ENCODE measurements at places on chromosomes 1 and 21. TPM values are rescaled to one million over a fixed set of nuclear protein-coding genes. Genes with fewer than 3 reads are reported as not detected.

DNA sequence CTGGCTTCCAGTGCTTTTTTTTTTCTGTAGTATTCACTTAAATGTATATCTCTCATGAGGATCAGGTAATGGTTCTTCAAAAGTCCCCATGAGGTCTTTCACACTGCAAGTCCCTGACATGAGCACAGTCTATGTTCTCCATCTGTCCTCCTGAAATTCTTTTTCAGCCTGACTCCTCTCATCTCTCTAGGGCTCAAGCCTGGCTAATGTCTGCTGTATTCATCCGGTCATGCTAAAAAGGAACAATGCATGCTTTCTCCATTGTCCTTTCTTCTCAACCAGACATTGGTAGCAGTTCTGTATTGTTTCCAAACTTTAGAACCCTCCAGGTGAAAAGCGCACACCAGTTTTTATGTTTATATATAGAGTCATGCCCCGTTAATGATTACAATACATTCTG is 368.3 kb upstream of the OLFM3 start:
- ATAC-seq, result no peak

DNA sequence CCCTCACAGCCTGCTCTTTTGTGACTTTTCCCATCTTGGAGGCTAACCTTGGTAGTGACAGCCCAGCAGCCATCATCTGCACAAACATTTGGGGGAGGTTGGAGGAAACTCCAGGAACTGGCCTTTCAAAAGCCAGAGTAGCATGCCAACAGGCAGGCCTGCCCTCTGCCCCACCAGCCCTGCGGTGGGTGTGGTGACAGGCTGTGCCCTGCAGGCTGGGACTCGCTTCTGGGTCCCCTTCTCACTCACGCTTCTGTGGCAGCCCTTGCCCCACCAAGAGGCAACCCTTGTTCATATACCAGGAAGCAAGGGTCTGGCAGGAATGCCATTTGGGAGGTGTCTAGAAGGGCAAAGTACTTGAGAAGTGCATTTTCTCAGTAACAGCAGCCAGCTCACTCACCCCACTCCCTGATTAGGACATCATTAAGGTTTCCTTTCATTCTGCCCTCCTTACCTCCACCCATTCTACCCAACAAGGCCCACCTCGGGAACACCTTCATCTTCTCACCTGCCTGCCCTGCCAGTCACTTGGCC is 20.8 kb upstream of the FAM3B start:
- ATAC-seq, result no peak

DNA sequence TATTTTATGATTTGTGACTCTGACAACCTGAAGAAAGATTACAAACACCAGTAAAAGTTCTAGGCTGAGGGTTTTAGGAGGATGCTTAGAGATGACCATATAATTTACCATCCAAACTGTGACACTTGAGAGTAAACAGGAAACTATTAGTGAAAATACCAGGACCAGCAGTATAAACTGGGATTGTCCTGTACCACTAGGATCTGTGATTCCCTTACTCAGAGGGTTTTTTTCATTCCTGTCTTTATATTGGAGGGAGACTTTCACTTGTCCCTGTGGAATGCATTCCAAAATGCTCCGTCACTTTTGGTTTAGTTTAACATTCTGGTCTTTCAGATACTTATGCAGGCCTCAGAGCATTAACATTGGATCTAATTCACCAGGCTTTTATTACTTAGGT is 482.9 kb downstream of the PTBP2 start:
- ATAC-seq, result no peak

- ATAC-seq, result no peak
Observed at GRCh38 chr1:183262628-183263200, 76.7 kb downstream of the LAMC2 start.

DNA sequence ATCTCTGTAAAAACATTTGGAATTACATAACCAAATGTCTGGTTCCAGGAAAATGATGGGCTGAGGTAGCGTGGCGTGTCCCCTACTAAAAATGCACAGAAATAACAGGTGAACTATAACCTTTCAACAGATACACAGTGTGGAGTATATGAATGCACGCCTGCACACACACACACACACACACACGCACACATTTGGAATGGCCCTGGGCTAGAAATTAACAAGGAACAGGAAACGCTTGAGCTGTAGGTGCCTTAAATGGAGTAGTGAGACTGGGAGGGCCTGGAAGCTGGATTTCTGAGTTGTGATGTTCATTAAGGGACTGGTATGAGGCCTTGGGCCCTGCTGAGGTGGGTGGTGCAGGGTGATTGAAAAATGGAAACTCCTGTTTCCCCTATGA is 246.5 kb upstream of the C1orf174 start:
- ATAC-seq, result no peak

Gene ATAD3C
- total RNA-seq, result 0.76 TPM

Gene ST6GALNAC3
- total RNA-seq, result 0.83 TPM

Gene MYCBP
- 9.9 TPM for total RNA-seq

DNA sequence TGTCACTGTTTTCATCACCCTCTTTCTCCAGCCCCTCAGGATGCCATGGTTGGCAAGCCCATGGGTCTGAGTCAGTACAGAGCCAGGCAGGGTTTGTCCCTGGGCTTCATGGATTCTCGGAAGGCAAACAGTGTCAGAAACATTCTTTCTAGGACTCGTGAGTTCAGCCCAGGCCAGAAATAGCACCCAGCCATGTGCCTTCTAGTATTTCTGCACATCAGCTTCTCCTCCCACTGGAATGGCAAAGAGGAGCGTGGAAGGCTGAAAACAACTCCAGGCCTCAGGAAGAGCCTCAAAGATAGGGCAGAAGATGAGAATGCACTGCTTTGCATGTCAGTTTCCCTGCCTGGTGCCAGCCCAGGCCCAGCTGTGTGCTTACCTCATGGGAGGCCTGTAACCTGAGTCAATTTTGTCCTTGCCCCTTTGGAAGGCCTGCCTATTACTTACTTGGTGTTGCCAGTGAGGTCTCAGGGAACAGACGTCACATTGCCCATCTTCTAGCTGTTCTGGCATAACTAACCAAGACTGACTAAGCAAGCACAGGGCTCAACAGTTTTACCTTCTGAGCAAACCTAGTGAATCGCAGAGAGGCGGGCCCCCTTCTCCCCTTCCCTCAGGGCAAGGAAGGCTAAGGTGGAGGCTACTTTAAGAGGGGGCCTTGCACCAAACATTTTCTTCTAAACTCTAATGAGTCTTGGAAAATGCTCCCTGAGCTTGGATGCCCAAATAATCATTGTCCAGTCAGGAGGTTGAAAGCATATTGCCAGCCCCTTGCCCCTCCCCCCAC is 42.4 kb downstream of the GLUL start:
- peak; percentile 72 for ATAC-seq

GRCh38 chr1:110309767-110310166 is 29.4 kb upstream of the RBM15 start:
- ATAC-seq, result peak; percentile 17

- peak; percentile 81 for ATAC-seq
Observed at GRCh38 chr1:151006327-151007052, at the start of gene MINDY1. TSS of gene MINDY1 (minus strand) at chr1:151006902. CDS start at chr1:151002617, 4,285 bp downstream.

Gene C1orf185
- total RNA-seq, result not detected

GRCh38 chr1:202586018-202586821 is 124.0 kb downstream of the SYT2 start:
- no peak for ATAC-seq

DNA sequence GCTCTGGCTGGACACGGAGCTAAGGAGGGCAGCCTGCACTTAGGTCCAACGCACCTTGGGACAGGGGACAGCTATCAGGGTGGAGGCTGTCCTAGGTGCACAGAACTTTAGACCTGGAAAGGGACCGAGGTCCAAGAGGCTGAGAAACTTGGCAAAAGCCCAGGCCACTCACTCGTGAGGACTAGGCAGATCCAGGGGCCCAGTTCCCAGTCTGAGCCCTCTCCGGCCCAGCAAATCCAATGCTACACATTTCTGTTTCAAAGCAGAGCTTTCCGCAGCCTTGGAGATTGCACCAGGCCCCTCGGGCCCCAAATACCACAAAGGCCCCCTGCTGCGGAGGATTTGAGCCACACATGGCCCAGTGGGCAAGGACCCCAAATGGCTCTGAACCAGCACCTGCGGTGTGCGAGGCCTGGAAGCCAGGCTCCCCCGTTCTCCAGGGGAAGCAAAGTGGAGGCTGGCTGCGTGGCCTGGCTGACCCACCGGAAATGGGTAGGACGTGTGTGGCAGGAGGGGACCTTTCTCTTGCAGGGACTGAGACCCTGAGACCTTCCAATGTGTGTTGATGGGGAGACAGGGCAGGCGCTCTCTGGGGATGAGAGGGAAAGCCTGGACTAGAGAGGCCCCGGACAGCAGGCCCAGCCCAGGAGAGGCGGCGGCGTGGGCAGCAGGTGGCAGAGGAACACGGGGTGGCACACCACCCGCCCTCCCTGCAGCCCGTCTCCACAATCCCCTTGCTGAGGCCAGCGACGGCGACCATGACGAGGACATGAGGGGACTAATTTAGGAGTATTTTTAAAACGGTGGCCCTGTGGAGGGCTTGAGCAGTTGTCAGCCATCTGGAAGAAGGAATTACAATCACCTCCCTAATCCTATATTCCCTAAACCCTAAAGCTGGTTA is 118.7 kb downstream of the CASZ1 start:
- ATAC-seq, result no peak

GRCh38 chr1:92927870-92928269 is 33.4 kb downstream of the DIPK1A start:
- ATAC-seq, result no peak

Gene CD5L
- not detected for total RNA-seq

DNA sequence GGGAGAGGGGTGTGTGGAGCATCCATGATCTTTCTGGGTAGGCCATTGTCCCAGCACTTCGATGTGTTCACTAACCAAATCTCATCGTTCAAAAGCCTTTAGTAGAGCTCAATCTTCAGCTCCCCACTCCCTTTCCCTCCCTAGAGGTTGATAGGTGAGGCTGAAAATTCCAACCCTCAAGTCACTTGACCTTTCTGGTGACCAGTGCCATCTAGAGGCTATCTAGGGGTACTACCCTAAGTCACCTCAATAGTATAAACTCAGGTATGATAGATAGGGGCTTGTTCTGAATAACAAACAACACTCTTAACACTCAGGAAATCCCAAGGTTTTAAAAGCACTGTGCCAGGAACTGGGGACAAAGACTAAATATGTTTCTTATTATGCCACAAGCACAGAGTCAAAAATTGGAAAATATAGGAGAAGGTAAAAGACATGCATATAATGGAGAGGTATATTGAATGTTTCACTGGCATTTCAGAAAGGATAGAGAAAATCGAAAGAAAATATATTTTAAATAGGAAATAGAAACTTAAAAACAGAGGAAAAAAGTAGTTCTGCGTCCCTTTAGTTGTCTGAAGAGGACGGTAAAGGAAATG is 42.9 kb upstream of the CD53 start:
- ATAC-seq, result no peak

DNA sequence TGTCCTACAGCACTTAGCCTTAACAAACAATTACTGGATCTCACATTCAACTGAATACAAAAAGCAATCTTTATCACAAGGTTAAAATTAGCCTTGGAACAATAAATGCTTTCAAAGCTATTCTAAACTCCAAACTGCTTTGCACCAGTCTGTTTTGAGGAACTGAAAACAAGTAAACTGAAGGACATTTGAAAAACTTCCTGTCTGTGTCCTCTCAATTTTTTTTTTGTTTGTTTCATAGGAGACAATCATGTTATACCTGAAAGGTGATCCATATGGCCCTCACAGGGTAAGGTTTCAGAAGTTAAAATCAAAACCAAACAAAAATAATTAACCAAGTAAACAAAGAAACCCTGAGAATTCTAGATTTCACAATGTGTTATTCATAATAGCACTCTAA is 459.1 kb downstream of the DPYD start:
- ATAC-seq, result no peak

DNA sequence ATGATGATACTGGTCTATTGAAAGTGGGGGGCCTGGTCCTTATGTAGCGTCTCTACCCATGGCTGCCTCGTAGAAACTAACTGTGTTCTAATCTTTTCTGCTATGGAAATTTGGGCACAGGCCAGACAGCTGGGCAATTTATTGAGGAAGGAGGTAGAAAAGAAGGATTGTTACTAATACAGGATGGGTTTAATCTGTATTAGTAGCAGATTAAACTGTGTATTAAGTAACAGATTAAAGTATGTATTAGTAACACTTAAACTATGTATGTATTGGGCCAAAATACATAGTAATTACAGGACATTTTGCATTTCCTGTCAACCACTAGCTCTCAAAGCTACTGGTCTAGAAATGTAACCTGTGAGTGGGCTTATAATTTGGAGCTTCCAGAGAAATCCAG is 142.0 kb downstream of the MAST2 start:
- no peak for ATAC-seq

Gene MTOR
- total RNA-seq, result 57.6 TPM

- no peak for ATAC-seq
Observed at GRCh38 chr1:94827434-94827833, 7.3 kb downstream of the SLC44A3 start.

GRCh38 chr1:64228167-64228957 is 24.9 kb downstream of the UBE2U start:
- ATAC-seq, result no peak

- ATAC-seq, result no peak
Observed at GRCh38 chr1:2976180-2976562, 45.1 kb upstream of the ACTRT2 start.

Gene CNR2
- total RNA-seq, result 0.10 TPM

Gene NBPF26
- 5.4 TPM for total RNA-seq

DNA sequence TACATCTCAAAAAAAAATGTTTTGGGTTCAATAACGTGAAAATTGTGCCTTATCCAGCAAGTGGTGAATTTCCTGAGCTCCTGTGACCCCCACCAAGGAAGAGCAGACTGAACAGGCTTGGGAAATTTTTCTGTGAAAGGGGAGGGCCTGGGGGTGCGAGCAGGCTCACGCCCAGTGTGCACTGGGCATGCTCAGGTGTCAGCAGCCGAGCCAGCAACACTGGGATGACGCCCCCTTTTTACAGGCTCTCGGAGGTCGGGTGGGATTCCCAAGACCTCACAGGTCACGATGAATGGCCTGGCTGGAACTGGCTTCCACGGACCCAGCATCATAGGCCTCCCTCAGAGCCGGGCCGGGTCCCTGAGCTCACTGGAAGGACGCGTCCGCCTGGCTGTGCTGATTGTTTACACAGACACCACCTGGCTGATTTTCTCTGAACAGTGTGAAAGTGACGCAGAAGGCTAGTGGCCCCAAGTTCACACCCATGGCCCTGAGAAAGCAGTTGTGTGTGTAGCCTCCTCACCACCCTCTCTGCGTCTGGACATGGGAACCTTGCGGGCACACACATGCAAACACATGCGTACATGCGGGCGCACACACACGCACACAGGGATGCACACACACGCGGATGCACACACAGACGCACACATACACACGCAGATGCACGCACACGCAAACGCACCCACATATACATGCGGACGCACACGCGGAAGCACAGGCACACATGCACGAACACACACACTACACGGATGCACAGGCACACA is 9.2 kb downstream of the CSTB start:
- no peak for ATAC-seq

Gene LRRC71
- total RNA-seq, result 0.83 TPM

Gene NBPF12
- 12.5 TPM for total RNA-seq

DNA sequence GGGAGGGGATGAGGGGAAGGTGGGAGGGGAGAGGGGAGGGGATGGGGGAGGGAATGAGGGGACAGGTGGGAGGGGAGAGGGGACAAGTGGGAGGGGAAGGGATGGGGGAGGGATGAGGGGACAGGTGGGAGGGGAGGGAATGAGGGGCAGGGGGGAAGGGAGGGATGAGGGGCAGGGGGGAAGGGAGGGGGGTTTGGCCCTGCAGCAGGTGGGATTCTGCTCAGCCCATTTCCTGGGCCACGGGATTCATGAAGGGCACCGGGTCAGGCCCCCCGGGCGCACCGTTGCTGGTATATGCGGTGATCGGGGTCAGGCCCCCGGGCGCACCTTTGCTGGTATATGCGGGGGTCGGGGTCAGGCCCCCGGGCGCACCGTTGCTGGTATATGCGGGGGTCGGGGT is 15.1 kb upstream of the SAMD11 start:
- ATAC-seq, result no peak

Gene HES4
- total RNA-seq, result 66.9 TPM
